OCI-M1 (cell line): ENCODE measurements at places on chromosomes 2 and 18.
A peak's percentile ranks its signal among the peaks of the same experiment; 100 is the strongest.

DNA sequence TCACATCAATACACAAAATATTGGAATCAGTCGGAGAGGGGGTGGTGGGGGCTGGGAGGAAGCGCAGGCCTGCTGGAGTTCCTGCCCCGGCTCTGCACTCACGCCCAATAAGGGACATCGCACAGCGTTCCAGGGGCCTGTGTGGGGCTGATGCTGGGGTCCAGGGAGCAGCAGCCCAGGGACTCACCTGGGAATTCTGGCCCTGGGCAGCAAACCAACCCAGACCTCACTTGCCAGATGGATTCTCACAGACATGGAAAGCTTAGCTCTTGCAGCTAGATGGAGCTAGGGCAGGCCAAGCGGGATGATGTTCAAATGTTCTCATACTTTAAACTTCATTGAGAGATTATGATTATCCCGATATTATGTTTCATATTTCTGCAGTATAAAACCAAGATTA, 266.6 kb upstream of the TANK start:
- DNase-seq: no peak

- DNase-seq: no peak
Observed at GRCh38 chr18:495017-495416, 5.5 kb downstream of the COLEC12 start.

DNA sequence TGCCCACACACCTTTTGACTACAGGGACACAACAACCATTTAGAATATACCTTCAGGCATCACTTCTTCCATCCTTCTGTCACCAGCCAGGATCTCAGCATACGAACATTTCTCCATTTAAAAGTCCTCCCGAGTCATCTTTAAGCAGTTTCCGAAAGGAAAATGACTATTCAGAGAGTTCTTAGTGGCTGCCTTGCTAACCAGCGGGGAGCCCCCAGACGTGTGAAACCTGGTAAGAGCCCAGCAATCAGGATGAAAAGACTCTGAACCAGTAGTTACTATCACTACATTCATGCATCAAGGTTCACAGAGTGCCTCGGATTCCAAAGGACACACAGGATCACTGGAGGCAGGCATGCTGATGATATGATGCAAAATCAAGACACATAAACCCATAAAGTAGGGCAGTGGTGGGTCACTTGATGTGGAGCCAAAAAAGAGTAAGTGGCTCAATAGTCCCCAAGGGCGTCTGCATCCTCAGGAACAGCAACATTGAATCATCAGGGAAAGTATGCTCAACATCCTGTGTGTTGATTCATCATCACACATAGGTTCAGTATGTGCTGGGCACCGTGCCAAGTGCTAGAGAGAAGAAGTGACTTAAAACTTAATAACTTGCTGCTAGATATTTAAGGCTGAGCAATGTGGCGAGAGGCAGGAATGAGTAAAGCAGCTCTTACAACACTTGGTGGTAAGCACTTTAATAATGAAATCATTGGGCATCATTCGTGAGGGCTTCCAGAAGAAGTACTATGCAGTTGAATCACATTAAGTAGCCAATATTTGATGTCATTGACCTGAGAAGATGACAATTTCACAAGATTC, 4.4 kb downstream of the CCL20 start:
- DNase-seq: peak; percentile 11

DNA sequence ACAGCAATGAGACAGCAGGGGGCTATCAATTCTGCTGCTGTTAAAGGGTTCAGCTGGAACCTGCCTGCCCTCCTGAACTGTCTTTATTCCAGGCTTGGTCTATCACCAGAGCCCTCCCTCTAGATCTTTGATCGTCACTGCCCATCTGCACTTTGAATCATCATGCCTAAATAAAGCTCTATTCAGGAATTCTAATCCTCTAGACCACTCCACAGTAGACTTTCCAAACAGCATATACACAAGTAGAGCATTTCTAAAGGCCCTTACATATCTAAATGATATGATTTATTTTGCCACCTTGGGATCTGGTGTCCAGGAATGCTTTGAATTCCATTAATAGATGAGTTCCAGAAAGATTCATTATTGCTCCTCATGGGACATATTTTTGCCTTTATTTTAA, 542.1 kb upstream of the SYT4 start:
- no peak for DNase-seq

DNA sequence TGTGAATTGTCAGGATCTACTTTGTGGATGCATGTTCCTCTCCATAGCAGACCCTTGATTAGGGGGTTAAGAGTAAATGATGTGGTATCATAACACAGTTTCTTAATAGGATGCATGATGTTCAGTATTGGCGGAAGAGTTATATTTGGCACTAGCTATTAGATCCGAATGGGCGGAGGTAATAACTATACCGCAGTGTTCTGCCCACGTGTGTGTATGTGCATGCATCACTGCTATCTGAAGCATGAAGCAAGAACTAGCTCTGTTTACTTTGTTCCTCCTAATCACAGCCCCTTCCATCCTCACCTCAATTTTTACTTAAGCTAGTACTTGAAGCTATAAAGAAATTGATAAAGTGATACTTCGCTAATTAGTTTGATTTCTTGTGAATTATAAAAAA, 159.6 kb upstream of the NOSTRIN start:
- no peak for DNase-seq

- DNase-seq: no peak
Observed at GRCh38 chr2:135685361-135685760, 56.3 kb upstream of the UBXN4 start.

DNA sequence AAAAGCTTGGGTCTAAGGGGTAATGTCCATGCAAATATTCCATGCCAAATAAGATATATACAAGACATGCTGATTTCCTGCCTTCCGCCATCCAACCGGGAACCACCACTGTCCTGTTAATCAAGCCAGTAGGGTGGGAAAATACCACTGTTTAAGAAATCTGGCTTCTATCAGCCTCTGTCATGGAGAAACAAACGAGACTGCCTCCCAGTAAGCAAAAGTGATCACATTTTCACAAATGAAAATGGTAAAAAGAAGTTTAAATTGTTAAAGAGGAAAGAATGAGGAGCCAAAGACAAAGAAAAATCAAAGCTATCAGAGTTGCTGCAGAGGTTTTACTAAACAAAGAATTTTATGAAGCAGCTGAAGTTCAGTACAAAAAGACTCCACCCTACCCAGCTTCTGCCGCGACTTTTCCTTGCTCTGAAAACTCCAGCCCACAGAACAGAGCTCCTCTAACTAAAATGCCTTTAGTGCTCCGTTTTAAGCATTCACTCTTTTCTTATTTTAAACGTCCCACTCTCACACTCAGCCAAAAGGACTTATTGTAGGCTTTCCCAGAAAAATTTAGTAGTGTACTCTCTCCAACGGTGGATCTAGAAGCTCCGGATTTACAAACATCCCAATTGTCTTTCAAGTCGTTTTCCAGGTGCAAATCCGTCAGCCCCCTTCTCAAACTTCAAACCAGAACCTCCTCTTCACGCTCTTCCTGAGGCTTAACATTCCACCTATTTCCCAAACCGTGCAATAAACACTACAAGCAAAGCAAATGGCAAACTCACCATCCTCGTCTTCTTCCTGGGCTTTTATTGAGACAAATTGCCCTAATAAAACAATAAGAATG, 613 bp downstream of the COL5A2 start:
- DNase-seq: no peak

DNA sequence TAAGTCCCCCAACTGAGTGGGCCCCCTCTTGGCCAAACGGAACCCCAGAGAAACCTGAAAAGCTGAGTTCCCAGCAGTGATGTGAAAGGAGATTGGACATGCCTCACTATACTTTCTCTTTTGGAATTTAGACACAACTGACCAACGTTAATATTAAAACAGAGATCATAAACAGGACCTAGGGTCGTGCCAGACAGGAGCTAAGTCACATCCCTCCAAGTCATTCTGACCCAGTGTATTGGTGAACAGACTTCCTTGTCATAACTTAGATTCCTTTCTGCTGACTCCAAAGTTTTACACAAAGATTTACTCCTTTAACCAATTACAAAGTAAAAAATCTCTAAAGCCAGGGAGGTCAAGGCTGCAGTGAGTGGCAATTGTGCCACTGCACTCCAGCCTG, 46.9 kb downstream of the UXS1 start:
- no peak for DNase-seq

- DNase-seq: no peak
Observed at GRCh38 chr2:140498360-140498759, 1632.5 kb downstream of the LRP1B start.

DNA sequence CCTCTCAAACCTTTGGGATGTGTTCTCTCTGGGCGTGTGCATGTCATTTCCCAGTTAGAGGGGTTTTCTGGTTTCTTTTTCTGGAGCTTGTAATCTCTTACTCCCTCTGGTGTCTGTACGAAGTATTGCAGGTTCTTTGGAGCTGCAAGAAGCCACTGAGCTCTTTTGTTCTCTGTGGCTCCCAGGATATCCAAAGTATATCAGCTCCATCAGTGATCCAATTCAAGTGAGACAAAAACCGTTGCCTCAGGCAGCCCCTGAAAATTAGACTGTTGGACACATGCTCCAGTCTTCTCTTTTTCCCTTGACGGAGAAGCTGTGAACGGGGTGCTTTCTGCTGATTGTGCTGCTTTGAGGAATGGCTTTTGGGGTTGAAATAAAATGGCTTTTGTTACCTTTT, 59.0 kb upstream of the LDLRAD4 start:
- DNase-seq: peak; percentile 90

DNA sequence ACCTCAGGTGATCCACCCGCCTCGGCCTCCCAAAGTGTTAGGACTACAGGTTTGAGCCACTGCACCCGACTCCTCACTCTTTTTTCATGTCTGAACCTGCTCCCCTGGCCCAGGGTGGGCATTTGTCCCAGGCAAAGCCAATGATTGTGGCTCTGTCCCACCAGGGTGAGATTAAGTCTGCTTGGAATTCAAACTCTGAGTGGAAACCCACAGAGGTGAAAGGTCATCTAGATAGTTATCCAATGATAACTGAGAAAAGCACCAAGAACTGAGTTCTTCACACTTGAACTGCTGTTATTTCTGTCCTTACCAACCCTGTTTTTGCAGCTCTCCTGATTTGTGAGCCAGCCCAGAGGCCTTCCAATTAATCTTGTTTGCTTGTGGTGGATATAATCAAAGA, 62.4 kb upstream of the ACVR1 start:
- DNase-seq: peak; percentile 51
